ENCODE measurements at places on chromosomes 11 and 22.

DNA sequence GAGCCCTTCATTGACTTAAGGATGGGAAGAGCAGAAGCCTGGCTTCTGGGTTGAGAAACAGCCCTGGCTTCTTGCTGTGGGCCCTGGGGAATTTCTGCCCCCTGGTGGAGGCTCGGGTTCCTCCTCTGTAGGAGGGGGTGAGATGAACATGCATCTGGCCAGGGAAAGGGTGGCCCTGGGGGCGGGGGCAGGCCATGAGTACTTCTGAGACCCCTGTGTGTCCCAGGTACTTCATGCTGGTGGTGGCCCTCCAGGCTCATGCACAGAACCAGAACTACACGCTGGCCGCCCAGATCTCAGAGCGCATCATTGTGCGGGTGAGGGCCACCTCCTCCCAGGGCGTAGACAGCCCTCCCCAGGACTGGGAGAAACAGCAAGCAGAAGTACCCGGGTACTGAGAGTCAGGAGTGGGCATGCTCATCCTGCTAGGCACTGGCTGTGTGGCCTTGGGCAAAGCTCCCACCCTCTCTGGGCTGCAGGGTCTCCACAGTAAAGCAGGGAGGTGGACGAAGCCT, 15.8 kb downstream of the TMEM258 start:
- peak; percentile 34 for DNase-seq

DNA sequence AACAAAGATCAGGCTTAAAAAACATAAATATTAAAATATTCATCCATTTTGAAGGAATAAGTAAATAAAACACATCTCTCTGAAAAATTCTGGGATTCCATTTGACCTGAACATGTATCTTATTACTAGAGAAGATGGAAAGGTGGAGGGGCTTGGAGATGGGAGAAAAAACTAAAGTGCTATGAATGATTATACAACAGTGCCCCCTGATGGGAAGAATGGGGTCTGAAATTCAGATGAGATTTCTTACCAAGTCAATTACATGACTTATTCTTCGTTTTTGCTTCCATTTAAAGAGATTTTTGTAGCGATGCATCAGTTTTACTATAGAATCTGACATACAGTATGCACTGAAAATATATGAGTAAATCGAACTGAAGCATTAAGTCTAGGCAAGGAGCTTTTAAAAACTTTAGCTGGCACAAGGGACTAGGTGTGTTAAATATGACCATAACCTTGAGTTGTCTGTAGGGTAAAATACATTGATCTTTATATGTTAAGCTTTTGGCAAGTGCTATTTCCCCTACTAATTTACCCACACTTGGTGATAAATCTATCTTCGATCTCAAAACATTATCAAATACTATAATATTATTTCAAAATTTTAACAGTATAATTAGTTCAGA, 718.8 kb downstream of the CNTN5 start:
- no peak for DNase-seq

DNA sequence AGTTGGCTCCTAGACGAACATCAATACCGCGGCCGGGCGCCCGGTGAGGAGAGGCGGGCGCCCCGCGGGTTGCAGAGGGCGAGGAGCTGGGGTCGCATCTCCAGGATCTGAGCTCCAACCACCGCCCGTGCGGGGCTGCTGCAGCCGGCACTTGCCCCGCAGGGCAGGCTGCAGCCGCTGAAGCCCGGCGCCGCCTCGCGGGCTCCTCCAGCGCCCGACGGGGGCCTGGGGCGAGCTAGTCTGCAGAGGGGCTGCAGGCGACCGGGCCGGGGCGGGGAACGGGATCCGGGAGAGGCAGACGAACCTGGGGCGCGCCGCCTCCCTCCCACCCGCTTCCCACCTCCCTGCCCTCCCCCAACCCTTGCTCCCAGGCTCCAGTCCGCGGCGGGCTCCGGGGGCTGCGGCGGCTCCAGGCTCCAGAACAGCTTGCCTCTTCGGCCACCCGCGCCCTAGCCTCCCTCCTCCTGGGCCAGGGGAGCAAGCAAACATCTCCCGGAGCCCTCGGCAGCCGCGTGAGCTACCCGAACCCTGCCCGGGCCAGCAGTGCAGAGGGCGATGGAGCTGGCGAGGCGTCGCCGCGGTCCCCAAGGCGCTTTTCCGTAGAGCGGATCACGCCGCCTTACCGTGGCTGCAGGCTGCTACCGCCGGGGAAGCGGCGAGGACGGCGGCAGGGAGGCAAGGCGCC, 802 bp downstream of the TENM4 start:
- no peak for DNase-seq

DNA sequence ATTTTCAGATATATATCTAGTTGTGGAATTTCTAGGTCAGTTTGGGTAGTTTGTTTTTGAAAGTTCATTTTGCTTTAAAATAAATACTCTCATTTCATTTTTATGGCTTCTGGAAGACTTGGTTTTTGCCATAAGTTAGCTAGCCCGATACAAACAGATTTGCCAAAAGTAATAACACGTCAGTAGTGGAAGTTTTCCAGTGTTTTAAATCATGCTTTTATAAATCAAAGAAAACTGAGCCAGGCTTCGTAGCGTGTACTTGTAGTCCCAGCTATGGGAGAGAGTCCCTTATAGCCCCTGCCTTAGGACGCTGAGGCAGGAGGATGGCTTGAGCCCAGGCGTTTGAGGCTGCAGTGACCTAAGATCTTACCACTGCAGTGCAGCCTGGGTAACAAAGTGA, 21.7 kb upstream of the MICALL1 start:
- DNase-seq = no peak

GRCh38 chr22:16917144-16918003, 90.6 kb downstream of the GAB4 start:
- DNase-seq = peak; percentile 17

DNA sequence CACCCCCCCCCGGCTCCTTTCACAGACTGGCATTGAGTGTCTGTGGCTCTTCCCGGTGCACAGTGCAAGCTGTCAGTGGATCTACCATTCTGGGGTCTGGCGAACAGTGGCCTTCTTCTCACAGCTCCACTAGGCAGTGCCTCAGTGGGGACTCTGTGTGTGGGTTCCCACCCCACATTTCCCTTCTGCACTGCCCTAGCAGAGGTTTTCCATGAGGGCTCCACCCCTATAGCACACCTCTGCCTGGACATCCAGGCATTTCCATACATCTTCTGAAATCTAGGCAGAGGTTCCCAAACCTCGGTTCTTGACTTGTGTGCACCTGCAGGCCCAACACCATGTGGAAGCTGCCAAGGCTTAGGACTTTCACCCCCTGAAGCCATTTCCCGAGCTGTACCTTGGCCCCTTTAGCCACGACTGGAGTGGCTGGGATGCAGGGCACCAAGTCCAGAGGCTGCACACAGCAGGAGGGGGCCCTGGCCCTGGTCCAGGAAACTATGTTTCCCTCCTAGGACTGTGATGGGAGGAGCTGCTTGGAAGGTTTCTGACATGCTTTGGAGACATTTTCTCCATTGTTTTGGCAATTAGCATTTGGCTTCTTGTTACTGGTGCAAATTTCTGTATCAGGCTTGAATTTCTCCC, 26.0 kb downstream of the BCL2L13 start:
- DNase-seq = no peak

- DNase-seq = no peak
These were observed 59.0 kb downstream of the PPP2R1B start for GRCh38 chr11:111707039-111707690.

GRCh38 chr22:45908961-45909360, 68.0 kb downstream of the WNT7B start:
- DNase-seq = no peak

DNA sequence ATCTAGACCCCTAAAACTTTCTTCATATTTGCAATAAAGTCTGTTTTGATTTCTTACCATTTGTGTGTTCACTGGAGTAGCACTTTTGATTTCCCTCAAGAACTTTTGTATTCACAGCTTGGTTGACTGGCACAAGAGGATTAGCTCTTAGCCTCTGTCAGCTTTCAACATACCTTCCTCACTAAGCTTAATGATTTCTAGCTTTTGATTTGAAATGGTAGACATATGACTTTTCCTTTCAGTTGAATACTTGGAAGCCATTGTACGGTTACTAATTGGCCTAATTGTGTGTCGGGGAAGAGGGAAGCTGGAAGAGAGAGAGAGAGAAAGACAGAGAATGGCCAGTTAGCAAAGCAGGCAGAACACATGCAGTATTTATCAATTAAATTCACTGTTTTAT, 180.5 kb downstream of the ARHGAP42 start:
- no peak for DNase-seq

- DNase-seq = no peak
These were observed 1.2 kb downstream of the FOLR3 start for GRCh38 chr11:72136684-72137262.
